CD4-positive, alpha-beta T cell treated with Interferon alpha-2 for 1 hour (primary cell): ENCODE measurements at places on chromosomes 5 and 9.

DNA sequence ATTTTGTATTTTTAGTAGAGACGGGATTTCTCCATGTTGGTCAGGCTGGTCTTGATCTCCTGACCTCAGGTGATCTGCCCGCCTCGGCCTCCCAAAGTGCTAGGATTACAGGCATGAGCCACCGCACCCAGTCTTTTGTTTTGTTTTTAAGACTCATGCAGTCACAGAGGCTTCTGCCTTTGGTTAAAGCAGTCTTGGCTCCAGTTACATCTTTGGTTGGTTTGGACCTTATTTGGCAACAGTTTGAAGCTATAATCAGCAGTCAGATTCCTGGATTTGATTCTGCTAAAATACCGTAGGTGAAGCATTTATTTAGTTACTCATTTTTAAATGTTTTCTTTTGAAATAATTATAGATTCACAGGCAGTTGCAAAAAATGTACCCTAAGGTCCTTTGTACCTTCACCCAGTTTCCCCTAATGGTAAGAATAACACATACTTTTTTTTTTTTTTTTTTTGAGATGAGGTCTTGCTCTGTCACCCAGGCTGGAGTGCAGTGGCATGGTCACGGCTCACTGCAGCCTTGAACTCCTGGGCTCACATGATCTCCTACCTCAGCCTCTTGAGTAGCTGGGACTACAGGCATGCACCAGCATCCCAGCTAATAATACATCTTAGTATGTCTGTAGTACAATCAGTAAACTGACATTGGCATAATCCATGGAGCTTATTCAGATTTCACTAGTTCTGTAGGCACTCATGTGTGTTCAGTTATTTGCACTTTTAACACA is 15.7 kb downstream of the USP20 start:
- DNase-seq, result no peak

DNA sequence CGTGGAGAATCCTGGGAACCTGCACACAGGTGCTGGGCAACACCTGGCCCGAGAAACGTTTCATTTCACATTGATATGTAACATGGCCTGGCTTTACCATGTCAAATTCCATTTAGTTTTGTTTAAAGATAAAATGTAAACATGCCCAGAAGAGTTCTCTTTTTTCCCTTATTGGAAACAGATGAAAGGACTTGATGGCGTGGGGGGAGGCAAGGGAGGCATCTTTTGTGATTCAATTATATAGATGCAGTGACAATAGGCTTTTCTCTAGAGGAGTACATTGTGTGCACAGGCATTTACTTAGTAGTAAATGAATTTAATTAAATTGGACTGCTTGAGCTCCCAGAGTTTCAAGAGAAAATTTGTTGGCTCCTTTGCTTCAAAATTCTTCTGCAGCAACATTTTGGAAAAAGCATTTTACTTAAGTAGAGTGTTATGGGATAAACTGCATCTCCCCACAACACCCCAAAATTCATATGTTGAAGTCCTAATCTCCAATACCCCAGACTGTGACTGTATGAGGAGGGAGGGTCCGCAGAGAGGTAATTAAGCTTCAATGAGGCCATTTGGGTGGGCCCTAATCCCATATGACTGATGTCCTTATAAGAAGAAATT is 254.3 kb upstream of the NFIL3 start:
- DNase-seq, result no peak

GRCh38 chr5:122259995-122260394 is 52.0 kb upstream of the SNCAIP start:
- no peak for DNase-seq

DNA sequence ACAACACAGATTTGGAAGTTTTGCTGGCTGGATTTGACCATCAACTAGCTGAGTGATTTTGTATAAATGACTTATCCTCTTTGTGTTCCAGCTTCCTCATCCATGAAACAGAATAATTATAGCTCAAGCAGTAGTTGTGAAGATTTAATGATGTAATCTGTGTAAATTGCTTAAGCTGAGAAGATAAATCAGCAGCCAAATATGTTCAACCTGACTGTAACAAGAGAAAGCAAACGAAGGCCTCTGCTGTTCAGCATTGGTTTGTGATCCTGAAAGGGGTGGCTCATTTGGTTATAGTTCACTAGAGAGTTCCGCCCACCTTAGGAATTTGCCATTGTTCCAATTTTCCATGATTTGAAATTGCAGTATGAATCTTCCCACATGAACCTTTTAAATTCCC is 75.7 kb upstream of the CCDC112 start:
- DNase-seq, result no peak

- DNase-seq, result no peak
Observed at GRCh38 chr9:138104251-138105122, 226.9 kb downstream of the CACNA1B start.

DNA sequence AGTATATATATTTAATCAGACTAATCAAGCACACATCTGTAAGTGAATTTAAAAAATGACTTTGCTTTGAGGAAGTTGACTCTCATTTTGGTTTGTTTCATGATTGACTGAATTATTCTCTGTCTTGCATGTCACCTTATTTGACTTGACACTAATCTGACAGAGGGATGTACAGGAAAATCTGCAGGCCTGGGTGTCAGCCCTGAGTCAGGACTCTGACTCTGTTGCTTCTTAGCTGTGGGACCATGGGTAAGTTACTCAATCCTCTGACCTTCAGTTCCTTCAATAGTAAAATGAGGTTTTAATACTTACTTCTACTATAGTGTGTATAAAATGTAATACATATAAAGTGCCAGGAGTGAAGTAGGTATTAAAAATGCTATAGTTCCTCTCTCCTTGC is 415.9 kb downstream of the ARHGEF28 start:
- DNase-seq, result no peak

DNA sequence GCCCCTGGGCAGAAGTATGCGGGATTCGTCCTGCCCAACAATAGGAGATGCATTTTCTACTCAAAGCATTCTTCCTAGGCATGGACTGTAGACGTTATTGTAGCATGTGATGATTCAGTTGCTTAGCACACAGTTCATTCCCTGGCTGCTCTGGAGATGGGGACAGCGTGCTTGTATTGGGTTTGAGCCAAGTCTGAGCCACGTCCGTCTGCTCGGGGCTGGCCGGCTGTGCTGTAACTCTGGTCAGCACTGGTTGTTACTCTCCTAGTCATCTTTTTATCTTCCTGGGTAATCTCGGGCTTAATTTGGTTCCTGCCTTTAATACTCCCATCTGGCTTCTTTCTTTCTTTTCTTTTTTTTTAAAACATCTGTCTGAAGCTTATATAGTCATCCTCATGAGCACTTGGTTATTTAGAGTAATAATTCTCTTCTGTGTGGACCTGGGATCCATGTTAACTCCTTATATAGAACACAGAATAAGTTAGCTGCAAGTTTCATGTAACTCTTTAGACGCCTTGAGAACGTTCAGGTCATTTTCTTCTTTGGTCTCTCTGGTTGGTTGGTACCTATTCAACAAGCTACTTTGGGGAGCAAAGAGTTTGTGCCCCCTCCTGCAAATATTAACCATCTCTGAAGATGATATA is 118.8 kb upstream of the RPS23 start:
- DNase-seq, result no peak

DNA sequence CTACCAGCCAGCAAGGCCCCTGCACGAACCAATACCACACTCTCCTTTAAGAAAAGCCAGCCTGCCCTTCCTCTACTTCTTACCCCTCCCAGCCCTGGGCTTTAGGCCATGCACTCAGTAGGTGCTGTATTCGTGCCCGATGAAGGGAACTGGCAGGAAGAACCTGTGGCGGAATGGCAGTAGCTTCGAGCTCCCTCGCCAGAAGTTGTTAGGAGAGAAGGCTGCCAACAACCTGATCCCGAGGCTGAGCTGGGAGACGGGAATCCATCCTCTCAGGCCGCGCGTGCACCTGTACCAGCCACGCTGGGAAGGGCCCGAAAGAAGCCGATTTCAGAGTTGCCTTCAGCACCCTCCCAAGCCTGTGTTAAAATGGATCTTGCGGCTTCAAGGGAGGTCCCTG is 45.3 kb upstream of the AKNA start:
- no peak for DNase-seq

GRCh38 chr5:168696611-168697010 is 117.4 kb upstream of the PANK3 start:
- no peak for DNase-seq

DNA sequence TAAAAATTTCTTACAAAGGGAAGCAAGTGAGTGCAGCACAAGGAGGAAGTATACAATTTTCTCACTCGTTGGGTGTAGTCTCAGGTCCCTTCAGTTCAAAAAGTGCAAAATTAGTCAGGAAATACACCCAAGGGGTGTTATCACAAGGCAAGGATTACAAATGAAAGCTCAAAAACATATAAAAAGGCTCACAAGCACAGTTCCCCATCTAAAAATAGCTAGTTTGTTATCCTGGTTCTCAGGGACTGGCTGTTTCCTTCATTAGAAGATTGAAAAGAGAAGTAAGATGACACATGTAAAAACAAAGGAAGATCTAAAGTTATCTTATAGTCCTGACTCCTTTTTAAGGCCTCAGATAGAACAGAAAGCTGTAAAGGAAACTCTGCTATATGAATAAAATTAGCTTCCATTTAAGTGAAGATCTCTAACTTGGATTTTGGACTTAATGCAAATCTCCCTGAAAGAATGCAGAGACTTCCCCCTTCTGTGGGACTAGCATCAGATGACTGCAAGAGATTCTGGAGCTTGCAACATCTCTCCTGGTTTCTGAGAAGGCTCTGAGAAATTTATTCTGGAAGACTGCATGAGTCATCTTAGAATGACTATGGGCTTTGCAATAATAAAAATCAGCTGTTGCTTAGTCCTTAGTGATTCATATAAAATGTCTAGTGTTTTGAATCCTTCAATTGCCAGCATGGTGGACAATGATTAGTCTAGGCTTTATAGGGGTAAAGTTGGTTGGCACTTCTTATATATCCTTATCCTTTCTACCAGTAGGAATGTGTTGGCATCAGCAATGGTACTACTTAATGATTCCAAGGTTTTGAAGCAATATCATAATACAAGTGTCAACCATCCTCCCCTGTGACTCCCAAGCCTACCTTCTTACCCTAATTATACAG is 25.4 kb downstream of the DAB2 start:
- peak; percentile 18 for DNase-seq

- no peak for DNase-seq
Observed at GRCh38 chr5:89694026-89694550, 715.5 kb downstream of the CETN3 start.

DNA sequence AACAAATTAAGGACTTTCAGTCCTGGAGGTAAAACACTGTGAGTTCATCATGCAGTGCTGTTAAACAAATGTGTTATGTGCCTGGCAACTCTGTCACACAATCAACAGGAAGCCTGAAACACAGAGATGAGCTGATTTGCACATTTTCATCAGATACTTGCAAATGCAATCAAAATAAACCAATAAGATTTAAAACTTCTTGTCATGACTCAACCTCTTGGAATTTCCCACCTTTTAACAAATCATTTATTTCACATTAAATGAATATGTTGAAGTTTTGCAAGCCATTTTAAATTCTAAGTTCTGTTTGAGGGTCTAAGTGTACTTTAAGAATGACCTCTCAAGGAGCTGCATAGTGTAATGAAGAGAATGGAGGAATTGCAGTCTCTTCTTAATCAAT is 64.4 kb downstream of the ANXA1 start:
- DNase-seq, result no peak

DNA sequence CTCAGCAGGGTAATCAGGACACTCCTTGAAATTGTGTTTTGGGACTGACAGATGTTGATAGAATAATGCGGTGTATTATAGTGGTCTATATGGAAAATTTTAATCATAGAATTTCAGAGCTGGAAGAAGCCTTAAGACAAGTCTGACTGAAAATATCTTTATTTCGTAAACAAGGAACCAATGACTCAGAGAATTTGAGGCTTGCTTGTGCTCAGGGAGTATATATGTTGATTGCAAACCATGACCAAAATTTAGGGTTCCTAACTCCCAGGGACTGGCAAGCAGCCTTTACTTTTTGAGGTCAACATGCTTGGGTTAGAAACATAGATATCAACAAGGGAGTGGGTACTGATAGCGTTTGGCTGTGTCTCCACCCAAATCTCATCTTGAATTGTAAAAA is 287.2 kb downstream of the CD180 start:
- DNase-seq, result no peak

DNA sequence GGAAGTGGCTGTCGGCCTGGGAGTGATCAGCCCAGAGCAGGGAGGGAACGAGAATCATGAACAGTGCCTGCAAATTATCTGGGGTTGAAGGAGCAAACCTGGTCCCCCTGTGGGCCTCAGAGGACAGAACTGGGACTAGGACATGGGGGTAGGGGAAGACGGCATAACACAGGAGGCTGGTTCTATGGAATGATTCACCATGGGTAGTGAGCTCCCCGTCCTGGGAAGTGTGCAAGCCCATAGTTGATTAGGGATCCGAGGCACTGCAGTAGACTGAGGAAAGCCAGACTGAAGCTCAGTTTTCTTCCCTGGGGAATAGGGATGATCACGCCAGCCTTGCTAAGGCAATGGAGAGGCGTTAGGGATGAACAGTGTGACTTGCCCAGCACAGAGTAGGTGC is 5.6 kb downstream of the ADGRD2 start:
- no peak for DNase-seq

- no peak for DNase-seq
Observed at GRCh38 chr5:124948754-124949275, 202.4 kb upstream of the ZNF608 start.

- no peak for DNase-seq
Observed at GRCh38 chr9:87644659-87645058, 81.3 kb upstream of the CTSL start.

GRCh38 chr9:83620841-83621636 is 1.9 kb upstream of the IDNK start:
- DNase-seq, result peak; percentile 17

DNA sequence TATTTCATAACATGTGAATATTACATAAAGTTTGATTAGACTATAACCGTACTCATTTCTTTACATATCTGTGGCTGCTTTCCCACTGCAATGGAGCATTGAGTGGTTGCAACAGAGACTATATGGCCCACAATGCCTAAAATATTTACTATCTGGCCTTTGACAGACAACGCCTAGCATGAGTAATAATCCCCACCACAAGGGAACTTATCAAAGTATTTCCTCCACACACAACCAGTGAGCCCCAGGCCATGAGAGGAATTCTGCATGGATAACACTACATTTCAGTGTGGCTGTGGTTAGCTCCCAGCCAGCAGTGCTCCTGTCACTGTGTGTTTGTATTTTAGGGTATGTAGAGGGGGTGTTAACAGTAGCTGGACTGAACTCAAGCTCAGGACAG is 54.8 kb downstream of the FAM81B start:
- no peak for DNase-seq

DNA sequence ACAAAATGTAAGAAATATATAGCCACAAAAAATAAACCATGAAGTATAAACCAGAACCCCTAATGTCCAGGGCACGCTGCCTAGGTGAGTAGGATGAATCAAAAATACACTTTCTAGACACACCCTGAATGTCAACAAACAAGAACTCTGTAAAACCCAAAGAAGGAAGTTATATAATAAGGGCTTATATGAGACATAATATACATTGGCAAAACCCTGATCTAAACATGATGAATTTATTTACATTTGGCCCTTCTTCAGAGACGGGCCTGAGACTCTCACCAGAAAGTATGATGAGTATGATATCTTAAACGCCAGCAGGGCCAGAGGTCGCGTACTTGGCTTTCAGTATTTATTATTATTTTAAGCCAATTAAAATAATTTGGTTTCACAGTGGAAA is 125.1 kb upstream of the FST start:
- no peak for DNase-seq
